ENCODE measurements at places on chromosomes 5 and 9.

DNA sequence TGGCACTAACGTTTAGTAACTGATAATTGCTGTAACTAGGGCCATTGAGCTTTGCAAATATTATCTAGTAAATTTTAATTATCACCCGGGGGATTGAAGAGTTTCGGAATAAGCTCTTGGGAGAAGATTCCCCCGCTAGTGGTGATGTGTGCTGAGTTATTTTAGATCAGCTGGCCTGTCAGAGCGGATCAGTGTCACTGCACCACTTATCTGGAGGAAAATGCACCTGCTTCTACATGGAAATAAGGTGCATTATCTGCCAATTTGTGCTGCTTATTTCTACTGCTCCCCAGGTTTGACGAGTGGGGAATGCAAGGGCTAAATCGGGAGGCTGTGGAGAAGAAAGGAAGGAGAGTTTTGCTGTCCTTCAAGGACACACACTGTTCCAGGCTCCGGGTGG, 518.6 kb downstream of the TLE4 start:
- no peaks in the 10 kb centered on the region for H3K27me3 ChIP-seq
- H3K36me3 ChIP-seq: no peaks in the 10 kb centered on the region
- H3K4me3 ChIP-seq: no peak overlapping the region
- H3K27ac ChIP-seq: no peak overlapping the region
- no peaks in the 10 kb centered on the region for H3K4me1 ChIP-seq

GRCh38 chr9:13900449-13900848, 413.5 kb downstream of the NFIB start:
- H3K27ac ChIP-seq: no peak overlapping the region
- H3K4me3 ChIP-seq: no peak overlapping the region
- no peak for DNase-seq
- no peaks in the 10 kb centered on the region for H3K27me3 ChIP-seq
- H3K4me1 ChIP-seq: no peaks in the 10 kb centered on the region

- no peak overlapping the region for H3K27ac ChIP-seq
- DNase-seq: no peak
- H3K27me3 ChIP-seq: no peaks in the 10 kb centered on the region
- H3K4me3 ChIP-seq: no peak overlapping the region
- H3K36me3 ChIP-seq: peaks cover 10% of the 10 kb centered on the region
Observed at GRCh38 chr5:171893290-171893886, 107.8 kb downstream of the SMIM23 start.

GRCh38 chr5:156328161-156328560, 1.2 kb downstream of the SGCD start:
- no peaks in the 10 kb centered on the region for H3K4me1 ChIP-seq
- DNase-seq: no peak
- no peak overlapping the region for H3K4me3 ChIP-seq

GRCh38 chr9:107755246-107755645, 265.7 kb upstream of the KLF4 start:
- H3K4me1 ChIP-seq: no peaks in the 10 kb centered on the region
- no peak for DNase-seq
- no peak overlapping the region for H3K27ac ChIP-seq

GRCh38 chr5:170273968-170274710, 23.4 kb downstream of the LCP2 start:
- peak; percentile 88 for DNase-seq
- H3K27me3 ChIP-seq: no peaks in the 10 kb centered on the region
- H3K36me3 ChIP-seq: peaks cover 56% of the 10 kb centered on the region

DNA sequence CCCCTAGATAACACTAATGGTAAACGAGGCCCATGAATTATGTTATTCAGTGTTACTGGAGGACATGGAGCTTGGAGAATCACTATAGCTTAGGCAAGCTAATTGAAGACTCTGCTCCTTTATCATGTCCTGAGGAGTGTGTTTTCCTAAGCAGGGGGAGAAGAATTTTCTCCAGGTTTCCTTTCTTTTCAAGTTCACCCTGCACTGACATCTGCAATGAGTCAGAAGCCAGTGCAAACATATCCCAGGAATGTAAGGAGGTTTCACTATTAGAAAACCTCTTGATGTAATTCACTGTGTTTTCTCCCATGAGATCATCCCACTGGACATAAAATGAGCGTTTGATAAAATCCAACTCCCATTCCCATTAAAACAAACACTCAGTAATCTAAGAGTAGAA, 75.6 kb downstream of the DMRT2 start:
- H3K27ac ChIP-seq: no peak overlapping the region
- no peaks in the 10 kb centered on the region for H3K27me3 ChIP-seq
- H3K4me3 ChIP-seq: no peak overlapping the region
- no peaks in the 10 kb centered on the region for H3K36me3 ChIP-seq
- no peaks in the 10 kb centered on the region for H3K4me1 ChIP-seq

- H3K4me3 ChIP-seq: no peak overlapping the region
- H3K36me3 ChIP-seq: no peaks in the 10 kb centered on the region
- no peaks in the 10 kb centered on the region for H3K27me3 ChIP-seq
- no peak for DNase-seq
- H3K27ac ChIP-seq: no peak overlapping the region
- no peaks in the 10 kb centered on the region for H3K4me1 ChIP-seq
Observed at GRCh38 chr5:105840800-105841199, 1829.9 kb downstream of the EFNA5 start.

GRCh38 chr9:77640741-77641580, 7.2 kb downstream of the GNA14 start:
- no peak overlapping the region for H3K27ac ChIP-seq
- H3K36me3 ChIP-seq: no peaks in the 10 kb centered on the region
- H3K4me1 ChIP-seq: no peaks in the 10 kb centered on the region
- H3K4me3 ChIP-seq: no peak overlapping the region
